NCI-H187 (cell line): ENCODE measurements at places on chromosomes 6 and 20.
A peak's percentile ranks its signal among the peaks of the same experiment; 100 is the strongest.

GRCh38 chr6:149079911-149080491 lies 237.5 kb upstream of the TAB2 start:
- no peak for DNase-seq

GRCh38 chr6:114376611-114377175 lies 33.9 kb upstream of the HS3ST5 start:
- DNase-seq, result no peak

GRCh38 chr6:48567016-48567415 lies 456.0 kb upstream of the PTCHD4 start:
- DNase-seq, result no peak

- DNase-seq, result no peak
Observed at GRCh38 chr6:42294759-42295158, 77.1 kb upstream of the MRPS10 start.

DNA sequence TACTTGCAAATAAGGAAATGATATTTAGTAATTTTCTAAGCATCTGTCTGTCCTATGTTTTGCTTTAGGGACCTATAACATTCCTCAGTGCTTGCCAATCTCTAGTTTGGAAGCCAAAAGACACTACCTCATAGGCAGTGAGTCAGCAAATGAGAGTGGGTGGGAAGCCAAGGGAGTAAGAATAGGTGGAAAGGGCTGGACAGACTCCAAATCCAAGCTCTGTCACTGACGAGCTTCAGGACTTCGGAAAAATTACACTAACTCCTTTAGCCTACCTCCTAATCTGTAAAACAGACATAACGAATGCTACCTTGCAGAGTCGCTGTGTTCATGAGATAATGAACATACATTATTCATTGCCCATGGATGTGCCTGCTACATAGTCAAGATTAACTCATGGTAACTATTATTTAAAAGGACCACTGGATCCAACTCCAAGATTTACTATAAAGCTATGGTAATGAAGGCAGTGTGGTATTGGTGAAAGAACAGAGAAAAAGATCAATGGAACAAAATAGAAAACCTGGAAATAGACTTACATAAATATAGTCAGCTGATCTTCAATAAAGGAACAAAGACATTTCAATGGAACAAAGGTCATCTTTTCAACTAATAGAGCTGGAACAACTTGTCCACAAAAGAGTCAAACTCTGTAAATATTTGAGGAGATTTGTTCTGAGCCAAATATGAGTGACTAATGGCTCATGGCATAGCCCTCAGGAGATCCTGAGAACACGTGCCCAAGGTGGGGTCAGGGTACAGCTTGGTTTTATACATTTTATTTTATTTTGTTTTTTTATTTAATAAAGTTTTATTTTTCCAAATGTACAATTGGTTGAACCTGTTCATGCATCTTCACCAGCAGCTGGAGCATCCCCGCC lies 64.1 kb downstream of the FAM50B start:
- DNase-seq, result no peak

GRCh38 chr20:9022376-9022775 lies 46.5 kb upstream of the PLCB4 start:
- DNase-seq, result no peak

GRCh38 chr6:34273242-34273805 lies 24.5 kb upstream of the SMIM29 start:
- DNase-seq, result no peak

DNA sequence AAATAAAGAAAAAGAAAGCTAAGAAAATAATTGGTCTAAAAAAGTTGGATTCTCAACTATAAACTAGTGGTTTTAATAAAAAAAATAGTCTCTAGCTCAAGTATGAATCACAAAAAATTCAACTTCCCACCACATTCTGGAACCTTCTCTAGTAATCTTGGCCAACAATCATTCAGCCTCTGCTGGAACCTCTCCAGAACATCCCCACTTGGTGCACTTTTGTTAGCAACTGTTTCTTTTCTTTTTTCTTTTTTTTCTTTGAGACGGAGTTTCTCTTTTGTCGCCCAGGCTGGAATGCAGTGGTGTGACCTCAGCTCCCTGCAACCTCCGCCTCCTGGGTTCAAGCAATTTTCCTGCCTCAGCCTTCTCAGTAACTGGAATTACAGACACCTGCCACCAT lies 35.7 kb downstream of the TXLNB start:
- no peak for DNase-seq

DNA sequence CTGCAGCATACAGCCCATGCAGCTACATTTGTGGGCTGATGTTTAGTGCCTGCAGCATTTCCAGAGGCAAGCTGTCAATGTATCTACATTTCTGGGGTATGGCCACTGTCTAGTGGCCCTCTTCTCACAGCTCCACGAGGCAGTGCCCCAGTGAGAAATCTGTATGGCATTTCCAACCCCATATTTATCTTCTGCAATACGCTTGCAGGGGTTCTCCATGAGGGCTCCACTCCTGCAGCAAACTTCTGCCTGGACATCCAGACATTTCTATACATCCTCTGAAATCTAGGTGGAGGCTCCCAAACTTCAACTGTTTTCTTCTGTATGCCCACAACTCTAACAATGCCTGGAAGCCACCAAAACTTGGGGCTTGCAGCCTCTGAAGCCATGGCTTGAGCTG lies 502.3 kb downstream of the C6orf118 start:
- DNase-seq, result no peak

DNA sequence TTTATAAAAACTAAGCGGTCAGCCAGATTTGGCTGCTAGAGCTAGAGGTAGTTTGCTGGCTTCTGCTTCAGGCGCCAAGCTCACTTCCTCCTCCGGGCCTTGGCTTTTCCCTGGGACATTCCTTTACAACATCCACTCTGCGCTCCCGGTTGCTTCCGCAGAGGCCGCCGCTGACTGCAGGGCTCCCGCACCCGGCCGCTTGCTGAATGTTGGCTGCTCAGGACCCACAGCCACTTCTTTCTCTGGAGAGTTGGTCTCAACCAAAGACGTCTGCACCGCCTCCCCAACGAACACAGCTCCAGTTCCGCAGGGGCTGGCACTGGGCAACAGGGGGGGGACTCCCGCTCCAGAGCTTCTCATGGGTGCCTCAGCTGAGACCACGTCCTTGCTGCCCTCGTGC lies 282.8 kb downstream of the TFAP2C start:
- no peak for DNase-seq

- DNase-seq, result no peak
Observed at GRCh38 chr20:42360621-42361020, 742.4 kb upstream of the CHD6 start.

- no peak for DNase-seq
Observed at GRCh38 chr6:108557494-108558371, 3.0 kb upstream of the FOXO3 start.

- DNase-seq, result no peak
Observed at GRCh38 chr6:170289951-170290295, 955 bp downstream of the DLL1 start.

DNA sequence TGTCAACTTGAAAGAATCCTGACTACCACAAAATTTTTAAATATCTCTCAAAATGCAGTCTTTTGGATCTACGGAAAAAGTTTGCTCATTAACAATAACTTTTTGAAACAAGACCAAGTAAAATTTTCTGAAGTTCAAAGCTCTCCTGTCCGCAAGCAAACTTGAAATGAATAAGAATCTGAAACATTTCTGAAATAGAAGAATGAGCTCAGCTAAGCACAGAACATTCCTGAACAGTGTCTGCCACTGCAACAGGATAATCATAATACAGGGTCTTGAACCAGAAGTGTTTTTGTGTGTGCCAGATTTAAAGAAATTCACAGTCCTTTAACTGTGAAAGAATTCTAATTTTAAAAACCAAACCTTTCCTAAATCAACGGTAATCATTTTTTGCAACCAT lies 49.1 kb upstream of the TASP1 start:
- DNase-seq, result no peak

DNA sequence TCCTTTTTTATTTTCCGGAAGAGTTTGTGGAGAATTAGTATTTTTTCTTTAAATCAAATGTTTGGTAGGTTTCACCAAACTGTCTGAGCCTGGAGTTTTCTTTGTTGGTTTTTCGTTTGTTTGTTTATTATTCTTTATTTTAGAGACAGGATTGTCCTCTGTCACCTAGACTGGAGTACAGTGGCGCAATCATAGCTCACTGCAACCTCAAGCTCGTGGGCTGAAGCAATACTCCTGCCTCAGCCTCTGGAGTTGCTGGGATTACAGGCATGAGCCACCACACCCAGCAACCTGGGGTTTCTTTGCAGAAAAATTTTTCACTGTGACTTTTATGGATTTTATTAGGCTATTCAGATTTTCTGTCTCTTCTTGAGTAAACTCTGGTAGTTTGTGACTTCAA lies 120.2 kb upstream of the LOC128125822 start:
- DNase-seq, result no peak

- DNase-seq, result no peak
Observed at GRCh38 chr20:41108531-41108930, 28.8 kb upstream of the PLCG1 start.

- peak; percentile 22 for DNase-seq
Observed at GRCh38 chr20:46307139-46307998, 929 bp downstream of the CDH22 start.

- no peak for DNase-seq
Observed at GRCh38 chr6:162626869-162627268, 100.7 kb downstream of the PRKN start.

DNA sequence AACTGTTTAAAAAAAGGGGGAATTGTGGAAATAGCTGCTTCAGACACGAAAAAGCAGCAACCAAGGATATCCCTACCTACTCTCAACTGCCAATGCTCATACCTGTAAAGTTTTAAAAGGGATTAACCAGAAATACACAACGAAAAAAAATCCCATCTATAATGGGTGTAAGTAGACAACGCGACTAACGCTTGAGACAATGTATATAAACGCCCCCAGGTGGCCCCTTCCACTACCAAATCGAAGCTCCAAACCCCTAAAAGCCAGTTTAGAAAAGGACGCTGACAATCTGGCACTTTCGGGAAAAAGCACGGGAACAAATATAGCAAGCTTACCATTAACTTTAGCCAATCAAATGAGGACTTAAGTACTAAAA lies 94.5 kb upstream of the BTN3A2 start:
- peak; percentile 61 for DNase-seq

- DNase-seq, result no peak
Observed at GRCh38 chr6:157995458-157995857, 13.8 kb downstream of the SYNJ2 start.

- DNase-seq, result no peak
Observed at GRCh38 chr6:66687611-66688140, 980.6 kb upstream of the EYS start.

DNA sequence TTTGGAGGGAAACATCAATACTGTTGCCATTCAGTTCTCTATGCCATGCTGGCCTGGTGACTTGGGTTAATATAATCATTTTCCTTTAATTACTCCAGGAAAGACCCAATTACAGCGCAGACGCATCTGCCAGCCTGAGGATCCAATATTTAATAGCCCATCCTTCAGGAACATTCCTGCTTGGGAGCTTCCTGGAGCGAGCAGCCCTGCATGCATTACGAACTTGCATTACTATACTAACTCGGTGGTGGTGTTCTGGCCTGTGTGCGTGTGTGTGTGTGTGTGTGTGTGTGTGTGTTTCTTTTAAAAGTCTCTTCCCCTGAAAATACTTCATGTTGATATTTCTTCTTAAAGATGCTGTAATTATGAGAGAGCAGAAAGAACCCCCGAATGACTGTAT lies 26.5 kb downstream of the PMEPA1 start:
- DNase-seq, result no peak

GRCh38 chr20:7240490-7240889 lies 473.0 kb downstream of the BMP2 start:
- DNase-seq, result no peak

GRCh38 chr20:11401988-11402387 lies 515.7 kb upstream of the BTBD3 start:
- no peak for DNase-seq
